GM18507 (cell line): ENCODE measurements at places on chromosomes 6 and 20.

- DNase-seq = no peak
Measured at GRCh38 chr20:14415467-14415866, 78.1 kb upstream of the FLRT3 start.

GRCh38 chr20:1493536-1493935, 2.3 kb upstream of the SIRPB2 start:
- no peak for DNase-seq

DNA sequence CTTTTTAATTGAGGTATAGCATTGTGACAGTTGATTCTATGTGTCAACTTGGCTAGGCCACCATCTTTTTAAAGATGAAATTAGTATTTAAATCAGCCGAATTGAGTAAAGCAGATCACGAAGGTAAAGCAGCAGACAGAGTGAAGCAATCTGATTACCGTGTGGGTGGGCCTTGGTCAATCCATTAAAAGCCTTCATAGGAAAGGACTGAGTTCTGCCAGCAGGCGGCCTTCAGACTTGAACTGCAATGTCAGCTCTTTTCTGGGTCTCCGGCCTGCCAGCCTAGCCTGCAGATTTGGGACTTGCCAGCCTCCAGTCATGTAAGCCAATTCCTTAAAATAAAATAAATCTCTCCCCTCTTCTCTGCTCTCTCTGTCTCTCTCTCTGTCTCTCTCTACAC, 22.4 kb upstream of the TGM2 start:
- DNase-seq = no peak

DNA sequence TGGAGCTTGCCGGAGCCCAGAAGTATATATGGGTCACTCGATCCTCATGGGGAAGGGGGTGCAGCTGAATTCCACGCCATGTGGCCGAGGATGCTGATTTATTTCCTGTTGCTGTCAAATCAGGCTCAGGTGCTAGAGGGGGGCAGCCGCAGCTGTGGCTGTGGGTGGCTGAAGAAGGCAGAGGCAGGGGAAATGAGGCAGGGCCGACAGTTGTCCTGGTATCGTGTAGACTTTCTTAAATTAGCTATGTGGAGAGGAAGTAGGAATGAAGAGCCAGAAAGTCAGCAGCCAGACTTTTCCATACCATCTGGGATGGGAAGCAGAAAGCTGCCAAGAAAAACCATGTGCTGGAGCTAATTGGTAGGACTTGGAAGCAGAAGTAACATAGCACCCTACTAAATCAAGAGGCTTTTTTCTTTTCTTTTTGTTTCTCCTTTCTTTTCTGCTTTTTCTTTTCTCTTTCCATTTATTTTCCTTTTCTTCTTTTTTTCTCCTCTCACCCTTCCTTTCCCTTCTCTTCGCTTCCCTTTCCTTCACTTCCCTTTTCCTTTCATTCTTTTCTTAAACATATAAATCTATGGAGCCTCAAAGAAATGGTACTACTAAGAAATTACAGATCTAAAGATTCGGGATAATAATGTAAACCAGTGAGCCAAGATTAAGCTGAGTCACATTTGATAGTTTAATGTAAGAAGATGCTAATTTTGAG, 90.6 kb upstream of the CD83 start:
- no peak for DNase-seq

GRCh38 chr6:3482869-3483268, 26.0 kb upstream of the SLC22A23 start:
- DNase-seq = no peak

GRCh38 chr6:168989421-168989820, 264.2 kb downstream of the THBS2 start:
- no peak for DNase-seq

- DNase-seq = no peak
Measured at GRCh38 chr6:1701668-1702353, 92.1 kb downstream of the FOXC1 start.

DNA sequence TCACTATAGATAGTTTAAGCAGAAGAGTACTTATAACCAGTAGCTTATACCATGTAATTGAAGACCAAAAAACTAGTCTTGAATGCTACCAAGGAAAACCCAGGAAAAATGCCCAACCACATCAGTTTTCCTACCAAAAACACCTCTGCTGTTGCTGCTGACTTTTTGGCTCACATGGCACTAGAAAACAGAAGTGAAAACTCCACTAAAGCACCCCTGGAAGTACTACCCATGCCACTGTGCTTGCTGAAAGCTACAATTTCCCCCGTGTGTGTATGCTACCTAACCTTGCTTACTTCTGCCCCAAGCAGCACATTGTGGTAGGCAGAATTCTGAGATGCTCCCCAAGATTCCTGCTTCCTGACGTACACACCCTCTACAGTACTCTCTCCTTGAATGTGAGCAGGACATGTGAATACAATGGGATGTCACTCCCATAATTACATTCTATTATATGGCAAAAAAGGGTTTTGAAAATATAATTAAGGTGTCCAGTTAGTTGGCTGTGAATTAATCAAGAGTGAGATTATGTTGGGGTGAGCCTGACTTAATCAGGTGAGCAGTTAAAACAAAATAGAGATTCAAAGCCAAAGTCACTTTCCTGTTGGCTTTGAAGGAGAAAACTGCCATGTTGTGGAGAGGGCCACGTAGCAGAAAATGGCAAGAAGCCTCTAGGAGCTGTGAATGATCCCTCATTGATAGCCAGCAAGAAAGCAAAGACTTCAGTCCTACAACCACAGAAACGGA, 209.8 kb upstream of the MARCKS start:
- no peak for DNase-seq

DNA sequence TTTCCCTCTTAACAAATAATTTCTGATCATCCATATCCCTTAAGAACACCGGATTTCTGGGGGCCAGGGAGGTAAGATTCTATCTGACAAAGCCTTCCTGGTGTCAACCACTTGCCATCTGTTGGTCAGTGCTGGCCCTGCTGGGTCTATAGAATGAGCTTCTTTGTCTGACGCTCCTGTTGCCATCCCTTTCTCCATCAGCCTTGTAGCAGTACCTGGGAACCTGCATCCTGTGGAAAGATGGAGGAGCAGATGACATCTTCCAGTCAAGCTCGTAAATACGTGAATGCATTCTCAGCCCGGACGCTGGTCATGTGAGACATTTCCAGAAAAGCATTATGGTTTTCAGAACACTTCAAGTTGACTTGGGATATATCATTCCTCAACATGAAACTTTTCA, 36.6 kb downstream of the MYB start:
- DNase-seq = no peak

- no peak for DNase-seq
Measured at GRCh38 chr6:158279615-158280014, 32.6 kb upstream of the TULP4 start.

GRCh38 chr6:3321875-3322274, 63.1 kb downstream of the PSMG4 start:
- DNase-seq = no peak

DNA sequence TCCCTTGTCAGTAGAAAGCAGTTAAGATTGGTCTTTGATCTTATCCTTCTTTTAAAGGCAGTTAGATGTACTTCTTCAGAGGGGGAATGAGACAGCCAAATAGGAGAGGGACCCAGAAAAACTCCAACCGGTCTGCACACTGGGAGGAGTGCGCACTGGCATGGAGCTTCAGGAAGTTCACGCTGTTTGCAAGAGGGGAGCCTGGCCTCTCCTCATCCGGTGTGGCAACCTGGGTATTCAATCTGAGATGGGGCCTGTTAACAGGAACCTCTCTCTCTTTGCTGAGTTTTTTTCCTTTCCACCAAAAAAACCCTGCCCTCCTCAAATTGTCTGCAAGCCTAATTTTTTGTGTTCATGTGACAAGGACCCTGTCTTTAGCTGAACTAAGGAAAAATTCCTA, 162.5 kb upstream of the OLIG3 start:
- DNase-seq = no peak

DNA sequence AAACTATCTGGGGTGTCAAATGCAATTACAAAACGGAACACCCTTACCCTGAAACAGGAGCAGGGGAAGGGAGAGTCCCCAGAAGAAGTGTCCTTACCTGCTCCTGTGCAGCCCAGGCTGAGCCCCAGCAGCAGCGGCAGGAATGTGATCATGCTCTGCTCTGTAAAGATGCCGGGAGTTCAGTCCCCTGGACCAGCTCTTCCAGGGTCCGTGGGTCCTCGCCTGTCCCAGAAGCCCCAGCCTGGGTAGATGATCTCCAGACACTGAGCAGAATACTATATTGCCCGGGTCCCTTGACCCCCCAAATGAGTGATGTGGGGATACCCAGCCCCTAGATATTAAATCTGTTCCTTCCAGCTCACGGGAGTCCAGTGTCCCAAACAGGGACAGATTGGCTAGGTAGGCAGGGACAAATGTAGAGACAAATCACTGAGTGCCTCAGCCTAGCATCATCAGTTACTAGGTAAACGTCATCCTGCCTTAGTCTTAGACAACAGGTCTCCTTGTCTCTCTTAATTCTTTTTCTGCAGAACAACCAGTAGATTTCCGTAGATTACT, at the start of gene HLA-DMB:
TSS of gene HLA-DMB (minus strand) at position 373 of the 558 bp plus-strand sequence. CDS start at position 152, 221 bp downstream.
- peak; percentile 80 for DNase-seq

GRCh38 chr6:136466777-136467176, 83.4 kb downstream of the MAP7 start:
- no peak for DNase-seq

DNA sequence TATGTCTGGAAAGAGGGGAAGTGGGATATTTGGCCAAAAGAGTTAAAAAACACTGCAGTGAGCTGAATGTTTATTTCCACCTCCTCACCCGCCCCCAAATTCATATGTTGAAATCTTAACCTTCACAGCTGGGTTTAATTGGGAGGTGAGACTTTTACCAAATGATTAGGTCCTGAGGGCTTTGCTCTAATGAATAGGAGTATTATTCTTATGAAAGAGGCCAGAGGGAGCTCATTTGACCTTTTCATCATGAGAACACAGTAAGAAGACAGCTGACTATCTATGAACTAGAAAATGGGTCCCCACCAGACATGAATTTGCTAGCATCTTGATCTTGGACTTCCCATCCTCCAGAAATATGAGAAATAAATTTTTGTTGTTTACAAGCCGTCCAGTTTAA, 1028.9 kb downstream of the PHF3 start:
- DNase-seq = no peak

GRCh38 chr20:36153736-36154699, 522 bp upstream of the EPB41L1 start:
- no peak for DNase-seq
